ENCODE measurements at places on chromosomes 4 and X. TPM values are rescaled to one million over a fixed set of nuclear protein-coding genes. Genes with fewer than 3 reads are reported as not detected.

DNA sequence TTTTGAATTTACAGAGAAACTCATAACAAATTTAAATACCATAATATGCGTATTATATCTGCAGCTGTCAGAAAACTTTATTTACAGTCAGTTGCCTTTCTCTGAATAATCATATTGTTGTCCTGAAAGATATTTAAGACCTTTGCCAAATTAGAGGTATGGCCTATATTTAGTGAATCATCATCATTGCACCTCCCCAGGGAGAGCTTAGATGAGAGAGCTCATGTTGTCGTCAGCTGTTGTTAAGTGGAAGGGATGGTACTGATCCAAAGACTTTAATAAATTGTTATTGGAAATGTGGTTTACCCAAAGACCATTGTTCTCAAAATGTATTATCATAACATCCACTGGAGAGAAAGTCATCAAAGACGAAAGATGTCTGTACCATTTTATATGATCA lies 128.6 kb downstream of the HTR2C start:
- DNase-seq: no peak

GRCh38 chrX:124679199-124679598 lies 332.8 kb downstream of the SH2D1A start:
- no peak for DNase-seq

The SEPTIN6 gene
- 24.4 TPM for polyA plus RNA-seq

GRCh38 chr4:39597695-39598381 lies 40.8 kb downstream of the SMIM14 start:
- DNase-seq: no peak

DNA sequence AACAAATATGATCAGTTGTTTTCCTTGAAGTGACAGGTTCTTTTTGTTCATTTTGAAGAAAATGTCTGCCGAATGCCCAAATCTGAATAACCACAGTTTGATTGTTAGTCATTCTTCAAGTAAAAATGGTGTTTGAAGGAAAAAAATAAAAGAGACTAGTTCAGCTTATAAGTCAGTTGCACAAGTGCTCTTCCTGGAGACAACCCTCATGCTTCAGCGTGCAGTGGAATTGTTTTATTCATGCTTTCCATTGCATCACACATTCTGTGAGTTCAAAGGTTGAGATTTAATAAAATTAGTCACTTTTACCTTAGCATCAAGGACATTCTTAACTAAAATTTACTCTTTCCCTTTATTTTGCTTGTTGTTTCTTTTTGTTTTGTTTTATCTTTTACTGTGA lies 404.9 kb downstream of the ZNF674 start:
- no peak for DNase-seq

GRCh38 chrX:17395154-17395553 lies 20.2 kb downstream of the NHS start:
- no peak for DNase-seq

The SMIM31 gene
- not detected for polyA plus RNA-seq

The MAGIX gene
- polyA plus RNA-seq: 2.7 TPM

DNA sequence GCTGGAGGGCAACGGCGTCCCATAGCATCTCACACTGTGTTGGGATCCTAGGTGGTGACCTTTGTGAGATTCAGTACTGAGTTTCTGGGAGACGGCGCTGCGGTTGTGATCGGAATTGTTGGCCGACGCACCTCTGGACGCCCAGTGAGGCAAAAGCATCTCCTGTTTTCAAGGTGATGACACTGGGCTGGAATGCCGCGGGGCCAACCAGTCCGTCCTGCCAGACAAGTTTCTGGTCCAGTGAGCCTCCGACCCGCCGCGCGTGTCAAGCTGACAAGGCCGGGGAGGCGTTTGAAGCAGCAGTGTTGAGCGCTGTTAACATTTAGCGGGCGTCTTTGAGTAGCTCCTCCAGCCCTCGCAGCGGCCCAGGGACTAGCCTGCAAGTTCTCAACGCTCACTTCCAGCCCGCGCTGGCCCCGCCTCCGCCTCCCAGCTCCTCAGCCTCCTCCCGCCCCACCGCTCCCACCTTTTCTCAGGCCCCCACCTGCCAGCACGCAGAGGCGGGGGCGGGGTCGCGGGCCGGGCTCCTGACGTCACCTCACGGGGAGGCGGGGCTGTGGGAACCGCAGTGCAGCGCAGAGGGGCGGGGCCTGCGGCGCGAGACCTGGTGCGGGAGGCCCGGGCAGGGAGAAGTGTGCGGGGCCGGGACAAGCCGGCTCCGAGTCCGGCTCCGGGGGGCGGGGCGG lies 482 bp upstream of the CDS1 start:
- peak; percentile 59 for DNase-seq

The CORIN gene
- 0.83 TPM for polyA plus RNA-seq

DNA sequence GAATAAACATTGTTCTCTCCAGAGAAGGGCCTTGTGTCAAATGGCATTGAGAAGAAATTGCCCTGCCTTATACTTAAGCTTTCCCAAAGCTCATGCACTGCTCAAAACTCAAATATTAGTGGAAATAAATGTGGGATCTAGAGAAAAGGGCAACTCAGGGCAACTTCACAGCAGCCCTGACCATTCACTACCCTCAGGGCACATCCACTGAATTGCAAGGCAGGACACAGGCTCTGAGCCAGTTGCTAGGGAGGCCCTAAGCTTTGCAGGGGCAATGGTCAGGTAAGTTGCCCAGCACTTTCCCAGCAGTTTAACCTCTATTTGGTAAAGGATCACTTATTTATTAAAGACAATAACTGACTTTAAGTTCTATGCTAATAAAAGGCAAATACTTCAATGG lies 255.3 kb upstream of the TEX13A start:
- no peak for DNase-seq

GRCh38 chr4:166014411-166014810 lies 141.4 kb downstream of the TLL1 start:
- no peak for DNase-seq

The AMBN gene
- polyA plus RNA-seq: not detected

DNA sequence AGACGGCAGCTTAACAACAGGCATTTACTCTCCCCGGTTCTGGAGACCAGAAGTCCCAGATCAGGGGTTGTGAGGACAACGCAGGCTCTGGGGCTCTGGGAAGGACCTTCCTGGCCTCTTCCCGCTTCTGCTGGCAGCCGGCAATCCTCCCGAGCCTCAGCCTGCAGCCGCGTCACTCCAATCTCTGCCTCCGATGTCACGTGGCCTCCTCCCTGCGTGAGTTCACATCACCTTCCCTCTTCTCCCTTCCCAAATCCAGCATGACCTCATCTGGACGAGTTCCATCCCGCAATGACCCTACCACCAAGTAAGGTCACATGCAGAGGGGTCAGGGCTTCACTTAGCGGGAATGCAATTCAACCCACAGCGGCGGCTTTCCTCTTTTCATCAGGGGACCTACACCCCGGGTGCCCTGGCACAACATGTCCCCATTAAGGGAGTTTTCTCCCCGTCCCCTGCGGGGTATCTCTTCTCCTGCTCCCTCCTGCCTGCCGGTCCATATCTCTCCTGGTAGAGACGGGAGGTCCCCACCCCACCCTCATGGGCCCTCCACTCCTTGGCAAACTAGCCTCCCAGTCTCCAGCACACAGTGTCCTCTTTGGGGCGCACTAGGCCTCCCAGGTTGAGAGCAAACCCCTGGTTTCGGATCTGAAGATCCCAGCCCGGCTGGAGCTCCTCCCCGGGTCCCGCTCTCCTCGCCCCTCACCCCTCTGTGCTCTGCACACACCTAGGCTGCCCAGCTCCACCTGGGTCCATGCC lies 25.5 kb downstream of the ABLIM2 start:
- DNase-seq: no peak

DNA sequence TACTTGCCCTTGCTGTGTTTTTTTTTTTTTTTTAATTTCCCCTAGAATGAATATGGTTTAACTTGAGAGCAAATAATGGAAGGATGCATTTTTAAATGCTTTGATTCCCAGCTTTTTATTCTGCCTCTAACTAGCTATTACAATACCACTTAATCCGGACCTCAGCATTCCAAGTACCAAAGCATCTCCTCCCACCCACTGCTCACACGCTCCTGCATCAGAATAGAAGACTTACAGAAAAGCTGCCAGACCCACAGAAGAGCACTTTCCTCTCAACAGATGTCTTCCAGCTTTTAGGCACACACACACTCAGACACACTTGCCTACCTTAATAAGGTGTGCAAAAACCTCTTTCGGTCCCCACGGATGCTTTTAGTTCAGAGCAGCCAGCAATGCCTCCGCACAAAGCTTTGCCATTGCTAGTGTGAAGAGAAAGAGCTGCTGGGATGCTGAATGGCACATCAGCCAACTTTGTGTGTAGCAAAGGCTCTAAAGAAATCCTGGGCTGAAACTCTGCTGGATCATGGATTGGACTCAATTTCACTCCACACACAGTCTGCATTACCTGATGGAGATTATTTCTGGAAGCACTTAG lies 1056.2 kb downstream of the DMD start:
- DNase-seq: no peak

The FAM241A gene
- polyA plus RNA-seq: 4.0 TPM

GRCh38 chr4:32752962-32753361 lies 2032.8 kb downstream of the PCDH7 start:
- DNase-seq: no peak

GRCh38 chr4:123412091-123412505 lies 15.5 kb downstream of the SPRY1 start:
- DNase-seq: no peak

- DNase-seq: no peak
Measured at GRCh38 chr4:190014771-190015537, 12.1 kb downstream of the FRG2 start.

- DNase-seq: no peak
Measured at GRCh38 chrX:13029887-13030771, 14.3 kb downstream of the FAM9C start.

DNA sequence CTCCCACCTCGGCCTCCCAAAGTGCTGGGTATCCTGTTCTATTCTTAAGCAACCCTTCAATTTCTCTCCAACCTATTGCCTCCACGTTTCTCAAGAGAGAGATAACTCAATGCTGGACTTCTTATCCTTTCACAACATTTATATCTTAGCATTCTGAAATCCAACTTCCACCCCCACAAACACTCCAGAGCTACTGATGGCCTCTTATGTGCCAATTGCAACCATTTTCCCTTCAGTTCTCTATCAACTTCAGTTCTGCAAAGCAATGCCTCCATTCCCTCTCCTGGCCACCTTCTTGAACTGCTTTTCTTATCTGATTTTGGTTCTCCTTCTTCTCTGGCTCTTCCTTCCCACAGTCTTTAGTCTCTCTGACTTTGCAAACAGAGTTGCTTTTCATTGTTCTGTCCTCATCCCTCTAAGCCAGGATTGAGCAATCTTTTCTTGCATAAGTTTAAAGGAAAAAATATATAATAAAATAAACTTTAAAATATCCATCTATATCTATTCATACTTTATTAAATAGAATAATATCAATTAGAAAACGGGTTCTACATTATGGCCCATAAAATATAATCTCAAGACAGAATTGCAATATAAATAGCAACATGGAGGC lies 3.6 kb upstream of the STBD1 start:
- no peak for DNase-seq

The CDKL5 gene
- 5.6 TPM for polyA plus RNA-seq

GRCh38 chrX:127243654-127244053 lies 424.1 kb downstream of the PRR32 start:
- no peak for DNase-seq

DNA sequence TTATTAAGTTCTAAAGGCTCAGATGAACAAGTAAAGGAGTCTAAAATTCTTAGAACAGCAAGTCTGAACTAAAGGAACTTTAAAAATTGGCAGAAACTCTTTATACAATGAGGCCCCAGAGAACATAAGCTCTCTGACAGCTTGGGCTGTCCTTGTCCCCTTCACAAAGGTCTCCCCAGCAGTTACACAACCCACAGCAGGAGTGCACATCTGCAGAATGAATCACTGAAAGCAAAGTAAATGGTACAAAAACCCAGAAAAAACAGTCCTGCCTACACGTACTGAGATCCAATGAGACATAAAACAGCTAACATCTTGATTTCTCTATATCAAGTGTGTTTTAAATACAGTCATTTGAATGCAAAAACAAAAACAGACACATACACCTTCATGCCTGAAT lies 18.7 kb downstream of the RBBP7 start:
- DNase-seq: no peak

The FGG gene
- polyA plus RNA-seq: not detected

- DNase-seq: no peak
Measured at GRCh38 chr4:113682730-113683537, 78.6 kb downstream of the CAMK2D start.

GRCh38 chrX:114675365-114675764 lies 91.5 kb downstream of the HTR2C start:
- peak; percentile 0 for DNase-seq

GRCh38 chr4:186029571-186030398 lies 39.2 kb upstream of the TLR3 start:
- peak; percentile 70 for DNase-seq

The NPY2R gene
- polyA plus RNA-seq: not detected

The TMPRSS11B gene
- 0.08 TPM for polyA plus RNA-seq
